ENCODE measurements at places on chromosomes 2 and 18.

- DNase-seq: no peak
Measured at GRCh38 chr2:234163510-234164045, 113.1 kb downstream of the SPP2 start.

GRCh38 chr18:58201733-58202730 is 158.0 kb downstream of the NEDD4L start:
- DNase-seq: no peak

GRCh38 chr18:46621111-46621766 is 35.8 kb downstream of the LOXHD1 start:
- DNase-seq: no peak

DNA sequence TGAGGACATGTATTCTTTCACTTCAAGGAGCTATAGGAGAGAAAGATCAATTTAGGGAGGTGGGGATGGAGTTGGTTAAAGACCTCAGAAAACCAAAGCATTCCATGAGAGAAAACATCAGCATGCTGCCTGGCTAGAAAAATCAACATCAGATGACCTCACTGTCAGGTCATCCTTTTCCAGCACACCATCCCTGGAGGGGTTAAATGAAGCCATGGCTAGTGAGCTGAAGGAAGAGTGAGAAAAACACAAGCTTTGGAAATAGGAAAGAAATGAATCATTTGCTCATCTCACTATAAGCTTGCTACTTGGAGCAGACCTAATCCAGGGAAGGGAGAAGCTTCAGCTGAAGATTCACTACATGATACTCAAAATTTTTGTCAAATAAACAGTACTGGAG is 109.5 kb upstream of the ITGB6 start:
- DNase-seq: no peak

DNA sequence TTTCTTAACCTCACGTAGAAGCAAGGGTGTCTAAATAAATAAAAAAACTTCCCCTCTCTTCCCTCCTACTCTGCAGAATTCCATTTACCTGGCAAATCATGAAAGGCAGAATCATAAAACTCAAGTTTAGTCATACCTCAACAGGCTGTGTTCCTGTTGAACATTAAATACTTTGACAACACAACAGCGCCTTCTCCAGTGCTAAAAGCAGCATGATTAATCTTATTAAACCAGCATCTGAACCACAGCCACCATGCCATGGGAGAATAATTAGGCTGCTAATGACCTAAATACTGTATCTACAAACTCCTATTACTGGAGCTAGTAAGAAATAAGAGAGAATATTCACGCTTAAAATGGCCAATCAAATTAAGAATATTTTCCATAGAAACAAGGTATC is 68.1 kb downstream of the CDH2 start:
- no peak for DNase-seq

DNA sequence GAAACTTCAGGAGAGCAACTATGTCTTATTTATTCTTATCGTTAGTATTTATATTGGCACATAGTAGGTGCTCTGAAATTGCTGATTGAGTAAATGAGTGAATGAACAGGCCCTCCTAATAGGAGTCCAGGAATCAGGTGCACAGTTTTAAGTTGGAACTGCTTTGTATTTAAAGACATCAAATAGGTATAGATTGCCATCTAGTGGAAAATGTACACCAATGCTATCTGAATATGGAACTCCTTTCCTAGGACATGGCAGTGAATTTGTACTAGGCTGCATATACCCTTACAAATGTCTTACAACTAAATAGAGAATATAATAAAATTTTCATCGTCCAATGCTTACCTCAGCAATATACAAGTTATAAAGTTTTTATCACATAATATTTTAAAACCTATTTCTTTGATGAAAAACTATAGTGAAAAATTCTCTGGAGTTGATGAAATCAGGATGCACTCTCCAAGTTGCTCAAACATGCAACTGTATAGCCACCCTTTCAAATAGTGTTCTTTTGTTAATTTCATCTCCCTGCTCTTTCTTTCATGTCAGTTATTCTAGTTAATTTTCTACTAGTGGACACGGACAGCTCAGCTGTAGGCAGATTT is 318.9 kb upstream of the SYT4 start:
- DNase-seq: no peak

GRCh38 chr2:236705295-236706105 is 135.9 kb downstream of the ACKR3 start:
- DNase-seq: no peak

- no peak for DNase-seq
Measured at GRCh38 chr2:145751629-145752028, 1231.7 kb upstream of the ZEB2 start.

DNA sequence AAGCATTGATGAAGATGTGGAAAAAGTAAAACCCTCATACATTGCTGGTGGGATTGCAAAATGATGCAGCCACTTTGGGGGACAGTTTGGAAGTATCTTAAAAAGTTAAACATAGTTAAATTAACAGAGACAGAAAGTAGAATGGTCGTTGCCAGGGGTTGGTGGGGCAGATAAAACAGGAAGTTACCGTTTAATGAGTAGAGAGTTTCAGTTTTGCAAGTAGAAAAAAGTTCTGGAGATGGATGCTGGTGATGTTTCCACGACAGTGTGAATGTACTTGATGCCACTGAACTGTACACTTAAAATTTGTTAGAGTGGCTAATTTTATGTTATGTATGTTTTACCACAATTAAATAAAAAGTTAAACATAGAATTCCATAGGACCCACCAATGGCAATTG is 44.5 kb upstream of the EGR4 start:
- DNase-seq: no peak

DNA sequence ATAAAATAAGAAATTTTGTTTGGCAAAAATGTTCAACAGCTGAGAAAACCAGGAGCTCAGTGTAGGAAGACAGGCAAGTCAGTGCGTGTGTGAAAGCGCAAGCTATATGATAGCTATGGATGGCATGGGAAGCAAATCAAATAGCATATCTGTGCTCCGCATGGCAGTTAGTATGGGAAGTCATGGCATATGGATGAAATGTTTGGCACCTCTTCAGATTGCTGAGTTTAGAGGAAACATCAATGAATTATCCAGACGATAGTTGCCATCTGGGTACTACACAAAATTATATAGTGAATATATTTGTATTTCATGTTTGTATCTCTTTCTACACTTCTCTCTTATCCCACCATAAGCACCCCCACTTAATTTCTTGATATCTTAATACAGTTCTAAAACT is 85.9 kb upstream of the TWSG1 start:
- no peak for DNase-seq

Measured in T follicular helper cell (primary cell).